ENCODE measurements at places on chromosomes 6 and 20.

- no peak for DNase-seq
Observed at GRCh38 chr20:33028875-33029274, 2.6 kb upstream of the BPIFB6 start.

- DNase-seq, result no peak
Observed at GRCh38 chr6:105380634-105381033, 22.2 kb downstream of the PREP start.

DNA sequence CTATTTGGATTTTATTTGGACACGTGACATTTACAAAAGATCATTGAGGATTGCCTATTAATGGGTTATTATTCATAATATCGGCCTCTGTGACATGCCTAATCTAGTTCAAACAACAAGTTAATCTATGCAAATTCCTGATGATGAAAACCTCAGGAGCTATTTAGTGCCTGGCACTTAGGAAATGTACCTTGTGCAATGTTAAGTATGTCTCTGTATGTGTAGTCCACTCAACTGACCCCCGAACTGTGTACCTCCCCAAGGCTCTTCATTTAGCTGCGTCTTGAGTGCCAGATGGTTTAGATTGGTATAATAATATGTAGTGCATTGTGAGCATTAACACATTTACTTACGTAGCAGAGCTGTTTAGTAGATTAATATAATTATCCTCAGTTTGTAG, 6.9 kb downstream of the LAMA2 start:
- DNase-seq, result no peak

DNA sequence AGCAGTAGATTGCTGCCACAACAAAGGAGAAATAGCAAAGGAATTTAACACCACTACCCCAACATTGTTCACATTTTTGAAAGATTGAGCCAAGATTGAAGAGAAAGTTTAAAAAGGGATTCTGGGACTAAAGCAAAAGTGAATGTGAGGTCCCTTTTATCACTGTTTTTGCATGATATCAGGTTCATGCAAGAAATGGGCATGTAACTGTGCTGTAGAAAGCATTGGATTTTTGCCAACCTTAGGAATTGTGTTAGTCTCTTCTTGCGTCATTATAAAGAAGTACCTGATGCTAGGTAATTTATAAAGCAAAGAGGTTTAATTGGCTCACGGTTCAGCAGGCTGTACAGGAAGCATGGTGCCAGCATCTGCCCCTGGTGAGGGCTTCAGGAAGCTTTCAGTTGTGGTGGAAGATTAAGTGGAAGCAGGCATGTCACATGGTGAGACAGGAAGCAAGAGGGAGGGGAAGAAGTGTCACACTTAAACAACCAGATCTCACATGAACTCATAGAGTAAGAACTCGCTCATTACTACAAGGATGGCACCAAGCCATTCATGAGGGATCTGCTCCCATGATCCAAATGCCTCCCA, 4.6 kb upstream of the GJB7 start:
- DNase-seq, result no peak

GRCh38 chr6:82458147-82458546, 94.5 kb downstream of the TPBG start:
- DNase-seq, result no peak

GRCh38 chr6:40197371-40197770, 263.1 kb upstream of the MOCS1 start:
- DNase-seq, result no peak

GRCh38 chr20:56249244-56249955, 868 bp downstream of the MC3R start:
- DNase-seq, result no peak

GRCh38 chr6:127967708-127968107, 66.8 kb upstream of the THEMIS start:
- DNase-seq, result no peak

- no peak for DNase-seq
Observed at GRCh38 chr6:20447157-20447556, 45.5 kb downstream of the E2F3 start.

- no peak for DNase-seq
Observed at GRCh38 chr20:10594296-10594868, 79.4 kb downstream of the JAG1 start.

GRCh38 chr6:74577619-74578018, 628.2 kb downstream of the COL12A1 start:
- no peak for DNase-seq

DNA sequence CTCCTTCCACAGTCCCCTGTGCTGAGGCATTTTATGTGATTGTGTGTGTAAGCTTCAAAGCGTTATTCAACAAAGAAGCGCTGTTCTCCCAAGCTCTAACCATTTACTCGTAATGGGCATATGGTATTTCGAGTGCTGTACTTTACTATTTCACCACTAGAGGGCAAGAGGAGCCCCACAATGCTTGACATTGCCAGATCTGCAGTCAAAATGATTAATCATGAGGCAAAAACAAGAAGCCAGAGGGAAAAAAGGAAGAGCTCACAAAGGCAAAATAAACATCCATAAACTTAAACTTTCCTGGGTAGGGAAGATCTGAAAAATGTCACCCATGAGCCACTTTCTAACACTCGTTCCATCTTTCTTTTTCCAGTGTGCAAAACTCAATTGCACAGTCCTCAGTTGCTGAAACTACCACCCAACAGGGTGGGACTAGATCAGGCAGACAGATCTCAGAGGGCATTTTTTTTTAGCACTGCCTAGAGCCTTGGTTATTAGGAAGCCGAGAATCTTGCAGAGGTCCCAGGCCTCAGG, 215.0 kb upstream of the PLCB4 start:
- no peak for DNase-seq

DNA sequence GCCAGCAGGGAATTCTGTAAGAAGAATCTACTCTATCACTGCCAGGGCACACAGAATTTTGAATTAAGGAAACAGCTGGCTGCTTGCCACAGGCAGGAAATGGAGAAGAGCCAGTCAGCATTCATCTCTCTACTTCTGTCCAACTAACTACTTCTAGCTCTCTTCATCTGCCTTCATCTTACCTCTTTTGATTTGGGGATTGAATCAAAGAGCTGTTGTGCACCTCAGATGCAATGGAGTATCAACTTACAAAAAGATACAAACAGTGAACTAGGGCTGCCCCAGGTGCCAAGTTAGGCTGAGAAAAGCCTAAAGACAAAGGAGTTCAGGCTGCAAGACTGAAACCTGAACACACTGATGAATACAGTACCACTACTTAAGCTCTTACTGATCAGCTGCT, 82.0 kb downstream of the PTPRK start:
- no peak for DNase-seq

DNA sequence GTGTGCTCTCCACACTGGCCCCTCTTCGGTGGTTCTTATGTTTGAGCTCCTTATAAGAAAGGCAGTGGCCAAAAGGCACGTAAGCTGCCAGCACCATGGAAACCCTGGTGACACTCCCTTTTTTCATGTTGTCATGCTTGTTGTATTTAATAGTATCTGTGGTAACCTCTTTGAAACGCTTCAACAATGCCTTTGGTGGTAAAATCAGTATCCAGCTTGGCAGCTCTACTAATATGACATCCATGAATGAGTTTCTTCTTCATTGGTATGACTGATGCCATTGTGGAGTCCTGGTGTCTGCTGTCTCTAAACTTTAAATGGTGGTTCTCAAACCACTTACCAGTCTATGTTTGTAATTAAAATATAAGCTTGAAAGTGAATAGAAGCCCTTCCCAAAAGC, 10.7 kb upstream of the MYLK2 start:
- DNase-seq, result no peak

DNA sequence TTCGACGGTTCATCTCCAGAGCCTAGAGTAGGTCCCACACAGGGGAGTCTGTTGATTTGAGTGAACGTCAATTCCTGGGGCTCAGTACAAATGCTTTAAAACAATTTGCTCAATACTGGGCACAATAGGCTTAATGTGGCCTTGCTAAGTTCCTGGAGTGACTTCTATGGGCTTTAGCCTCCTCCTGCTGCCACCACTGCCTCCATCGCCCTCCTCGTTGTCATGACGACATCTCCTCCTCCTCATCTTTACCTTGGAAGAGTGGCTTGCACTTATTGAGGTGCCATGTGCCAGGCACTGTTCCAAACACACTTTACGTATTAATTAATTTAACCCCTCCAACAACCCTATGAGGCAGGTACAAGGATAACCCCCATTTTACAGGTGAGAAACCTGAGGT, 11.8 kb upstream of the ZMYND8 start:
- DNase-seq, result no peak

GRCh38 chr20:51237791-51238190, 214.9 kb upstream of the KCNG1 start:
- no peak for DNase-seq

- no peak for DNase-seq
Observed at GRCh38 chr20:53159160-53159559, 187.0 kb downstream of the TSHZ2 start.

- DNase-seq, result no peak
Observed at GRCh38 chr6:112936504-112936903, 589.4 kb downstream of the RFPL4B start.

DNA sequence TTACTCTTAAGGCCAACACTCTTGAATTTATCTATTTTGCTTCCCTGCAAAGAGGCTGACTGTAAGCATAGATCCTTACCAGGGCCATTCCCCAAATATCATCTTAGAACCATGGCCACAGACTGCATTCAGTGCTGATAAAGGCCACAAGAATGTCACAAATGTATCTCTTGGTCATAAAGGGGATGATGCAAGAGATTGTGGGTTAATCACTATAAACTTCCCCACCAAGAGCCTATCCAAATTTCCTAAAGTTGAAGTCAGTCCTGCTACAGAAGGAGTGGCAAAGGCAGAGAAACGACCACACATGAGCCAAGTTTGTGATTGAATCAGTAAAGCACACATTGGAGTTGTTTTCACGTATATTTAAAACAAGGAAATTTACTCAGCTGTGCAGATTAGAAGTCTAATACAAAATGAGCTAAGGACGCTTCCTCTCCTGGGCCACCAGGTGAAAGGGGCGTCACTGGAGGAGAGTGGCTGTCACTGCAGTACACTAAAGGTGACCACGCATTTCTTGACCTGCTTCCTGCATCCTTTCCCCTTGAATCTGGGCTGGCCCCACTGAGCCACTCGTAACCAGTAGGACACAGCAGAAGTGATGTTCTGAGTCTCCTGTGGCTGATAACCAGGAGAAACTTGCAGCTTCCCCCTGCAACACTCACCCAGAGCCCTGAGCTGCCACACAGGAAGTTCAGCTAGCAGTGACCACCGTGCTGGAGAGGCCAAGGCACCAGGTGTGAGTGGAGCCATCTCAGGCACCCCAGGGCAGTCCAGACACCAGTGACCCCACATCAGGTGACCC, 181.9 kb downstream of the SYNDIG1 start:
- DNase-seq, result no peak

GRCh38 chr6:106913676-106914280, 60.8 kb downstream of the CD24 start:
- DNase-seq, result no peak

DNA sequence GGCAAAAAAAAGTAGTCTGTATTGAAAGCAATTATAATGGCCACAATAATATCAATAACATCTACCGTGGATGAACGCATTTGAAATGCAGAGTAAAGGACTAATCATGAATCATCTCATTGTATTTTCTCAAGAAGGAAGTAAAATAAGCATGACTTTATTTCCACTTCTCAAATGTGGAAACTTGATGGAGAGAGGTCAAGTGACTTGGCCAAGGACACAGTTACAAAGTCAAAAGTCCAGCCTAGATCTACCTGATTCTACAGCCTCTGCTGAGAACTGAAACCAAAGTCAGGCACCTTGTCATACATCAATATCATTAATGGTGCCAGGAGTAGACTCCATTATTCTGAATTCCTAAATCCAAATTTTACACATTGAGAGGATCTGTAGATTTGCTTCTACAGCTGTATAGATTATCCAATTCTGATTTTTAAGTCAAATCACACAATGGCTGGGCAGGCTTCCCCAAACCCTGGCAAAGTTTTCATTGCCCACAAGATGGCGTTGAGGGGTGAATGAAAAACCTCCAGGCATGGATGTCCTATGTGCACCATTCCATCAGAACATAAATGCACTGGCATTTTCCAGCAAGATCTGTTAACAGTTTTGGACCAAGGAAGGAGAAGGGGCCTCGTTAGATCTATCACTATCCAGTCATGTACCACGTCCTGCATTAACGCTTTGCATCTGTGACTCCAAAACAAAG, 423.1 kb downstream of the MAFB start:
- no peak for DNase-seq

DNA sequence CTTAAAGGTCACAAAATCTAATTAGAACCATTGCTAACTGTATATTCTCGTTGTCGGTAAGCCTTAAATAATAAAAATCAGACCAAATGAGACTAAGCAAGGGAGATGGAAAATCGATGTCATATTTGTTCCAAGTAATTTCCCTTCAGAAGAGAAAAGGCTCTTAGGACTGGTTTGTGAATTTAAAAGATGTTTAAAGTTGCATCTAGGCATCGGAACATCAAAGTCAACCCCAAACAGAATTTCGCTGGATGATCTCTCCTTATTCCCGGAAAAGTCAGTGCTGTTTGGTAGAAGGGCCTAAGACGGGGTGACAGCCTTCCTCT, 63.8 kb downstream of the NPEPL1 start:
- DNase-seq, result no peak

GRCh38 chr6:151566557-151566956, 72.7 kb downstream of the CCDC170 start:
- no peak for DNase-seq

DNA sequence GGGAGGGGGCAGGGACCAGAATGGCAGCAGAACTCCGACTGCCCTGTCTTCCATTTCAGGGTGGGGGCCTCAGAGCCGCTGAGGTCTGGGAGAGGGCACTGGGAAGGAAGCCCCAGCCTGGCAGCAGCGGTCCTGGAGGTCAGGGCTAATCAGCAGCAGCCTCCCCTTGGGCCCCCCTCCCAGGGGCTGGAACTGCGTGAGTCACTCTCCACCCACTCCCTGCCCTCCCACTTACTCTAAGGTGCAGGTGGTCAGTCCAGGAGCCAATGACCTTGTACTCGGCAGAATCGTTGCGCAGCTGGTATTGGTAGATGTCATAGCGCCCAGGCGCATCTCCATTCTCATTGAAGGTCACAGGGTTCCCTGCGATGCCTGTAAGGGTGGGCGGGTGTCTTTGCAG, 105.9 kb downstream of the GRM4 start:
- DNase-seq, result no peak

- no peak for DNase-seq
Observed at GRCh38 chr20:24678351-24679106, 209.1 kb downstream of the SYNDIG1 start.

- no peak for DNase-seq
Observed at GRCh38 chr6:134553936-134554335, 236.0 kb upstream of the SGK1 start.

DNA sequence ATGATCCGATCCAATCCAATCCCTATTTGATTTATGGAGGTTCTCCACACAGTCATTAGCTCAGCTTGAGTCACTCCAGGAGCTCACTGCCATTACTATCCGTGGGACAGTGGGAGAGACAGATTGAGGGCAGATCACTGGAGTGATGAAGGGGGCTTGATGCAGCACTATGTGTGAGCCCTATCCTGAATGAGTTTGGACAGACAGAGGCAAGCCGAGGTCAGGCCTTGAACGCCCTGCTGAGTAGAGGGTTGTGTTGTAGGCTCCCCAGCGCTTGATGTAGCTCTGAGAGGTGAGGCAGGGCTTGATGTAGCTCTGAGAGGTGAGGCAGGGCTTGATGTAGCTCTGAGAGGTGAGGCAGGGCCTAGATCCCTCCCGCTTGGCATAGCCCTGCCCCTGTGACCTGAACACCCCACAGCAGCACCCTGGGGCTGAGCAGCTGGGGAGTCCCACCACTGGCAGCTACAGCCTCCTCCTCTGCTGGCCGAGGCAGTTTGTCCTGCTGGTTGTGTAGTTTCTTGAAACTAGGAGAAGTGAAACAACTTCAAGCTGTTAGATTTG, 58.7 kb downstream of the ZFAND3 start:
- no peak for DNase-seq
